ENCODE measurements at places on chromosomes 5 and 9.

DNA sequence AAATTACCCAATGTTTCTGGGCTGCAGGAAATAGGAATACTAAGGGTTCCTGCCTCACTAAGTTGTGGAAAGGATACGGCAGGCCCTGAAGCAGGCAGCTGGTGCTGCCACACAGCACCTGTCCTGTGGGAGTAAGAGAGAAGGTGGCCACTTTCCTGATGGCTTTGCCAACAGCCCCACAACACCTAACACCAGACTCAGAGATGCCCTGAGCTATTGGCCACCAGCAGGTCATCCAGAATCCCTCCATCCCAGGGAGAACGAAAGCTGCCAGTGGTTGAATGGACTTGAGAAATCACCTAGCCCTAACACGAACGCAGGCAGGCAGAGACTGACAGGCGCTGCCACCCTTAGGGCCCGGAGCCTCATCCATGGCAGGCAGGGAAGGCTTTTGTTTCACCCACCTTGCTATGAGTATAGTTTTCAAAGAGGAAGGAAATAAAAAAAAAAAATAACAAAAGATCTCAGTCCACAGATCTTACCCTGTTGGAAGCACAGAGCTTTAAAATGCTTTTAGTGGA lies 82.2 kb downstream of the DCP2 start:
- no peak for DNase-seq

GRCh38 chr9:36401897-36402480 lies 1.9 kb upstream of the RNF38 start:
- DNase-seq = no peak

DNA sequence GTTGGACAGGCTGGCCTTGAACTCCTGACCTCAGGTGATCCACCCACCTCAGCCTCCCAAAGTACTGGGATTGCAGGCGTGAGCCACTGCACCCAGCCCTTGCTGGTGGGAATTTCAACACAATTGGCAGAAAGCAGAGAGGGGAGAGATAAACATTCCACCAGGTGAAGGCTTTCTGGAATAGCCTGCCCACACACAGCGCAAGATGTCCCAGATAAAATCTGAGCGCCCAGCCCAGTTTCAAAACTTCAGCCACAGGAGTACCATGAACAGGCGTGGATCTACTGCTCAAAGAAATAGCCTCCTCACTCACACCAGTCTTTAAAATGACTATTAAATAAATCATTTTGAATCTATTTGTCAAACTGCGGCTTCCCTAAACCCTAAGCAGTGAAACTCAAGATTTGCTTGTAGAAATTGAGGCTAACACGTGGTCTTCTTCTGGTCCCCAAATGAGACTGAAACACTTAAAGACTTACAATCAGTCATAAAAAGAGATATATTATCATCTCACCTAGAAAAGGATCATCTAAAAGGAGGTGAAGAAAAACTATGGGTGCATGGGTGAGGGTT lies 34.7 kb downstream of the CAPSL start:
- DNase-seq = no peak

DNA sequence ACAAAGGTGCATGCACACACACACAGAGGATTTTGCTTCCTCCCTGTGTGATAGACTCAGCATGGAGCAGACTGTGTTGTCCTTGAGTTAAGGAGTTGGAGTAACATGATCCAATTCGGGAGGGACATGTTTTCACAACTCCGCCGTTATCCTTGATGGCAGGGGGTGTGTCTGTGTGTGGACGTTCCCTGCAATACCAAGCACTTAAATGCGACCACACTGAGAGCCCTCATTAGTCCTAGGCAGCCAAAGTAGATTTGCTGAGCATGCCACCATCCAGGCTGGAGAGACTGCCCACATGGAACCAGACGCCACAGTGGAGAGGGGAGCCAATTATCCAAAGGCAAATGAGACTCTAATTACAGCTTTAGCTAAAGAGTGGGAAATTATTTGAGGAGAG lies 140.1 kb downstream of the DOCK2 start:
- no peak for DNase-seq

- DNase-seq = no peak
These were observed 108.3 kb upstream of the FER start for GRCh38 chr5:108639366-108639765.

- DNase-seq = no peak
These were observed 37.8 kb downstream of the OXCT1 start for GRCh38 chr5:41832430-41832829.

DNA sequence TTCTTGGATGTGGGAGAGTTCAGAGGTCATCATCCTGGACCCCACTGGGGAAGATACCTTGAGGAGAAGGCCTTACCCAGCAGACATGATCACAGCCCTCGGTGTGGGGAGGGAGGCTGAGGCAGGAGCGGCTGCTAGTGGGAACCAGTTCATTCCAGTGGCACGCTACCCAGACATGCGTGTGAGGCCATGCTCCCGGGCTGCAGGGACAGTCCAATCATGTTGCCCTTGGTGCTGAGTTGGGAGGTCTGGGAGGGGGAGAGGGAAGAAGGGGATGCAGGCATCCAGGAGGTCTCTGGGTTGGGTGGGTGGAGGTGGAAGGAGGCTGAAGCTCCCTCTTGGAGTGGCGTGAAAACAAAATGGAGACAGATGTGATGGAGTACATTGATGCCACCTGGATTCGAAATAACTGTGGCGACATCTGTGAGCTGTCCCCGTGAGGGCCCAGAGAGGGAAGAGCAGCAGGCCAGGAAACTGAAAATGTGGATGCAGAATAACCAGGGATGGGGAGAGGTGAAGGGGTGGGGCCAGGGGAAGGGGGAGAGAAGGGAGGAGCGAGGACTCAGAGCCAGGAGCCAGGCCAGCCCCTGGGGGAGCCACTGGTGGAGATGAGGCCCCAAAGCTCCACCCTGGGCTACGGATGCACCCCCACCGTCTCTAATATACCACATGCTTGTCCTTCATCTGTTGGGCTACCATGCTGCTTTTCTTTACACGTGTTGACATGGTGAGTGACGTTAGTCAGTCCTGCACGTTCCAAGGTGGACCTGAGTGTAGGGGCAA lies 16.2 kb downstream of the NDUFS6 start:
- no peak for DNase-seq

GRCh38 chr9:137176302-137177182 lies 4.7 kb upstream of the TMEM210 start:
- DNase-seq = no peak

GRCh38 chr9:78011049-78011448 lies 20.6 kb downstream of the GNAQ start:
- DNase-seq = no peak

GRCh38 chr9:124372038-124372437 lies 43.2 kb downstream of the PSMB7 start:
- no peak for DNase-seq

- DNase-seq = no peak
These were observed 33.5 kb downstream of the TLX3 start for GRCh38 chr5:171342362-171343111.

- no peak for DNase-seq
These were observed 88.0 kb upstream of the NFIB start for GRCh38 chr9:14401911-14402310.

- DNase-seq = no peak
These were observed 11.3 kb downstream of the RGS14 start for GRCh38 chr5:177368869-177369644.

DNA sequence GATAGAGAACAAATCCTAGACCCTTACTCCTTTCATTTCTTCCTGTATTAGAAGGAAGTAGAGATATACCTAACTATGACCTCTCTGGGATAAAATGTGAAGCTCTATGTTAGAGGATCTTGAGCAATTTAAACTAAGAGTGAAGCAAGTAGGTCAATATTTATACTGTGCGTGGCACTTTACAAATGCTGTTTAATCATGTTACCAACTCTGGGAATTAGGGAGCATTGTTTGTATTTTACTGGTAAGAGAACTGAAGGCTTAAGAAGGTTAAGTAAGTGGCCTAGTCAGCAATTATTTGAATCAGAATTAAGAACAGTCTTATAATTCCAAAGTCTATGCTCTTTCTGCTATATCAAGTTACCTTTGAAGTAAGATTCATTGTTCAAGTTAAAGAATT lies 12.0 kb downstream of the TNC start:
- no peak for DNase-seq

GRCh38 chr9:134055981-134056461 lies 11.8 kb downstream of the BRD3 start:
- DNase-seq = no peak

- DNase-seq = no peak
These were observed 126.1 kb downstream of the TMEM161B start for GRCh38 chr5:88142636-88142885.

DNA sequence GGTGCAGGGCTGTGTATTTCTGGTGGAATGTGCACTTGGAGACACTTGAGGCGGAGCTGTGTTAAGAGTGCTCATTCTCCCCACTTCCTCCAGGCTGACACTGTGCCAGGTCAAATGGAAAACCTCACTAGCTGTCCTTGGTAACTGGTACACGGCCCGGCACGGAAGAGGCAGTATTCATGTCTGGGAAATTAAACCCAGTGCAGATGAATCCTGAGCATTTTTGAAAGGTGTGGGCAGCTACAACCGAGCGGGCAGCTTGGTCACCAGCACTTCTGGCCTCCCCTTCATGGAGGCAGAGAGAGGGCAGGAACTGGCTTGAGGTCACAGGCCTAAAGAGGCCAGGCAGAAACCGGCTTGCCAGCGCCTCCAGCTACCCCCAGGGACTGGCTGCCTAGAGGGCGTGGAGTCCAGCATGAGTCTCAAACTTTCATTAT lies 1.6 kb downstream of the CLPTM1L start:
- no peak for DNase-seq

GRCh38 chr9:121344184-121344583 lies 25.9 kb downstream of the STOM start:
- no peak for DNase-seq

- no peak for DNase-seq
These were observed 92.1 kb upstream of the IER5L start for GRCh38 chr9:129270205-129270604.

- DNase-seq = no peak
These were observed 60.1 kb upstream of the CLINT1 start for GRCh38 chr5:157918811-157919742.

DNA sequence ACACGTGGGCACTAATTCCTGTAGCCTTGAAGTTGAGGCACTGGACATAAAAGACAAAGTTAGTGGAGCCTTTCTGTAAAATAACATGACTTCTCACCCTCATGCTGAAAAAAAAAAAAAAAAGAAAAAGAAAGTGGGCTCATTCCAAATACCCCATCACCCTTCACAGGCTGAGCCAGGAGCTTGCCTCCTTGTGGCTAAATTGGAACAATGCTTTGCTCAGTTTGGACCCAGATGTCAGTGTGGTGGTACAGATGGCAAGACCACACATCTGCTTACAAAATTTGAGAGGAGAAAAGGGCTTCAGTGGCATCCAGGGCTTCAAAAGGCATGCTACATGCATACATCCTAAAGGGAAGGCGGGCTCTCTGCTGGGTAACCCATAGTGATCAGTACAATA lies 342.8 kb downstream of the EBF1 start:
- DNase-seq = no peak

DNA sequence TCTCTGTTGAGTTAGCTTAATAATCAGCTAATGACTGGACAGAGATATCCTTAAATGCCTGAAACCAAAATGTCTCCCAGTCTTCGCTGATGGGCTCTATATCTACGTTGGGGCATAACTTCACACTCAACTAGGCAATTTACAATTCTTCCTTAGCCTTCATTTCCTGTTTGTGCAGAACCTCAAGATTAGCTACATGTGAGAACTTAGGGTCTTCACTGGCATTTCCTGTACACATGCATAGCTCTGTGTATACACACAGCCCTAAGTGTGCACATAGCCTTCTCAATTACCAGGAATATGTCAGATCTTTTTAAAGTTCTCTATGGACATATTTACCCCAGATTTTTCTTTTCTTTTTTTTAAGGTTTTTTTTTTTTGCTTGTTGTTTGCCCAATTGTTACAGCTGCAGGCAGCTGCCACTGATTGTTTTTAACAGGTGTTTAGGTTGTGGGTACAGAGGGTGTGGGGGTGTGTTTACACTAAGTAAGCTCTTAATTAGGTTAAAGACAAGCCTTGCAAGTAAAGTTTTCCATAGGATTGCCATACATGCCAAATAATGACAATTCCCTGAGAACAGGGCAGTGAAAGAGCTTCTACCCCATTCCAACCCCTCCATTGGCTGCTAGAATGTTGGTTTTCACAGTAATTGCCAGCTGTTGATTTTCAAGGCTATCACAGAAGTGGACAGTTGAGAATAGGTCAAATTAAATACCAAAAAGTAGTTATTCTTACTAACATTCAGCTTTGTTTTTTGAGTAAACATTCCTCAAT lies 441.0 kb downstream of the TLE4 start:
- DNase-seq = no peak

DNA sequence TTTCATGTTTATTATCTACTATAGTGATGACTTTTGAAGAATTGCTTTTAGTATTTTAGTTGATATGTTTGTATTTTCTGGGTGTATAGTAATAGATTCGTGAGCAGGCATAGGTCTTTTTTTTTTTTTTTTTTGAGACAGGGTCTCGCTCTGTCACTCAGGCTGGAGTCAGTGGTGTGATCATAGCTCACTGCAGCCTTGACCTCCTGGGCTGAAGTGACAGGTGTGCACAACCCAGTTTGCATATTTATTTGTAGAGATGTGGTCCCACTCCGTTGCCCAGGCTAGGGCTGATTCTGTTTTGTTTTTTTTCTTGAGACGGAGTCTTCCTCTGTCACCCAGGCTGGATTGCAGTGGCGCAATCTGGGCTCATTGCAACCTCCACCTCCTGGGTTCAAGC lies 11.9 kb downstream of the ERBIN start:
- no peak for DNase-seq

DNA sequence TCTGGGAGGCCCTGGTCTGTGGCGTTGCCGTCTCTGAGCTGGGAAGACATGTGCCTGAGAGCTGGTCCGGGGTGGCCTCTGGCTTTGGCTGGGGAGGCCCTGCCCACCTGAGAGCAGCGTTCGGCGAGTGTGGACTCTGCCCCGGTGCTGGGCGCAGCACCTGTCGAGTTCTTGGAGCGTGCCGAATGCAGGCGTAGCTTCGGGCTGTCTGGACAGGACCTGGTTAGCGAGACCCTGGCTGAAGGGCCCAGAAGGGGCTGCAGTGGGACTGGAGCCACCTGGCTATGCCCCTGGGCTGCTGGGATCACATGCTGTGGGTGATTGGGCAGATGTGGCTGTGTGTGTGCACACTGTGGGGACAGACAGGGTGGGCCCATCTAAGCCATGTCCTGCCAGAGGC lies 56.5 kb downstream of the RXRA start:
- DNase-seq = no peak

GRCh38 chr9:120032639-120033038 lies 547.3 kb downstream of the CDK5RAP2 start:
- no peak for DNase-seq

DNA sequence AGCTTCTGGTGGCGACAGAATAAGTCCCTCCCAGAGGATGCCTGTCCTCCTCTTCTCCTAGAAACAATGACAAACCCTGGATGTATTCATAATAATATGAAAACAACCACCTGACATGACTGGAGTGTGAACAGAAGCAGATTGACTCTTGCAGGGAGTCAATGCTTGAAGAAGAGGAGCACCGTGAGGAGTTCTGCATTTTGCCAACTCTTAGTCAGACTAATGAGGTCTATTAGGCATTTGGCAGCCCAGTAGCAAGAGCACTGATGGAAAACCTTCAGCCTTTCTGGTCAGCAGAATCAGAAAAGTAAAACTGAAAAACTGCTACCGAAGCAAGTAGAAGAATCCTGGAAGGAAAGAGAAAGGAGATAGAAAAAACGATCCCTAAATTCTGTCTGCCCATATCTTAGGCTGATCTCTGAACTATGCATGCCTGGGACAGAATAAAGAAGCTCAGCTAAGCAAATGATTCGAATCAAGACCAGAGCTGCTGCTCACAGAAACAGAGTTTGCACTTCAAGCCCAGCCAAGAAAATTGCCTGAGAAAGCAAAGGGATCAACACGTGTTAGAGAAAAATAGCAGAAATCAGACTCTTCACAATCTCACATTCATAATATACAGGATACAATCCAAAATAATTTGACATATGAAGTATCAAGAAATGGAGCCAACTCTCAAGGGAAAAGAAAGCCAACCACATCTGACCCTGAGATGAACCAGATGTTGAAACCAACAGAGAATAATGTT lies 69.5 kb upstream of the OSMR start:
- DNase-seq = no peak

Measured in activated T-cell treated with anti-CD3 and anti-CD28 coated beads for 24 hours (primary cell).